ENCODE measurements at places on chromosomes 4 and X. TPM values are rescaled to one million over a fixed set of nuclear protein-coding genes. Genes with fewer than 3 reads are reported as not detected.

DNA sequence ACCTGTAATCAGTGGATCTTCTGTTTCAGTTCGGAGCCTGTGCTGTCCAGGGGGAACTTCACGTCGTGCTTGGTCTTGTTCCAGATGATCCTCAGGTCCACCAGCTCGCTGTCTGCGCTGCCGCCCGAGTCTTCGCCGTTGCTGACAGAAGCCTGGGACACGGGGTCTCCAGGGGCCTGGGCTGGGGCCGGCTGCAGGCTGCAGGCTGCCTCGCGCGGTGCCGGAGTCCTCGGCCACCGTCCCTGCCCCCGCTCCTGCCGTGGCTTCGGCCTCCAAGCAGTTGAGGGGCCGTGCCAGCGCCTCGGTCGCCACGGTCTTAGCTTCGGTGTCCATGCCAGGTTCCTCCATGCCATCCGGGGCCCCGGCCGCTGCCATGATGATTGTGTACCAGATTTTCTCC lies 37.3 kb upstream of the CCNI start:
- H3K4me3 ChIP-seq: no peak overlapping the region
- DNase-seq: no peak
- H3K36me3 ChIP-seq: no peaks in the 10 kb centered on the region
- H3K4me1 ChIP-seq: no peaks in the 10 kb centered on the region
- H3K27me3 ChIP-seq: no peaks in the 10 kb centered on the region

The CLGN gene
- 0.22 TPM for total RNA-seq

GRCh38 chr4:88757776-88758175 lies 60.1 kb upstream of the NAP1L5 start:
- H3K4me1 ChIP-seq: peaks cover 24% of the 10 kb centered on the region
- H3K36me3 ChIP-seq: no peaks in the 10 kb centered on the region
- no peaks in the 10 kb centered on the region for H3K27me3 ChIP-seq
- no peak for DNase-seq
- peak overlapping the region; percentile 55 for H3K4me3 ChIP-seq

DNA sequence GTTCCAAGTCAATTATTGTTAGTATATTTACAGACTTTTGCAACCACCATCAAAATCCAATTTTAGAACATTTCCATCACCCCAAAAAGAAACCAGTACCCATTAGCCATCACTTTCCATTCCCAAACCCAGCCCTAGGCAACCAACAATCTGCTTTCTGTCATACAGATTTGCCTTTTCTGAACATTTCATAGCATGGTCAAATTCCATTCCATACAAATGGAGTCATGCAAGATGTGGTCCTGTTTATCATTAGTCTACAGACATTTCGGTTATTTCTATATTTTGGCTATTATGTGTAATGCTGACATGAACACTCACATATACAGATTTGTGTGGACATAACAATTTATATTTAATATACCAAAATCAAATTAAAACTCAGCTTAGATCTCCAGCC lies 508.7 kb downstream of the ZNF674 start:
- no peaks in the 10 kb centered on the region for H3K27me3 ChIP-seq
- no peaks in the 10 kb centered on the region for H3K4me1 ChIP-seq
- no peak overlapping the region for H3K27ac ChIP-seq
- DNase-seq: no peak
- H3K4me3 ChIP-seq: no peak overlapping the region

- no peaks in the 10 kb centered on the region for H3K36me3 ChIP-seq
- DNase-seq: no peak
- no peaks in the 10 kb centered on the region for H3K27me3 ChIP-seq
- H3K27ac ChIP-seq: no peak overlapping the region
- H3K4me1 ChIP-seq: no peaks in the 10 kb centered on the region
These were observed 31.8 kb upstream of the NKX6-1 start for GRCh38 chr4:84530871-84531270.

DNA sequence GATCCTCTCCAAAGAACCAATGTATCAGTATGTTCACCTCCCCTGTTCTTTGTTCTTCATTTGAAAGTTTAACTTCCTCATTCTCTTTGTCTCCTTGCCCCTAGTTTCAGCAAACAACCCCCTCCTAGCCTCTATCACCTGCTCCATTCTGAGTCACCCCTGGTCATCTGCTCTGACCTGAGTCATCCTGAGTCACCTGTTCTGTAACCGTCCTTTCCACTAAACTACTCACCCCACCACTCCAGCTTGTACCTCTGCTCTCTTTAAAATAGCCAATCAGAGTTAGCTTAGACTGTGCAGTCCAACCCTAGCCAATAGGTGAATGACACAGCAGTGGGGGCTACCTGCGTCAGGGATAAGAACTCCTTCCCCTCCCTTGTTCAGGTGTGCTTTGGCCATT lies 249.8 kb upstream of the AADAT start:
- H3K27ac ChIP-seq: no peak overlapping the region
- no peak for DNase-seq
- H3K27me3 ChIP-seq: no peaks in the 10 kb centered on the region
- no peaks in the 10 kb centered on the region for H3K4me1 ChIP-seq

The BTC gene
- 0.22 TPM for total RNA-seq

DNA sequence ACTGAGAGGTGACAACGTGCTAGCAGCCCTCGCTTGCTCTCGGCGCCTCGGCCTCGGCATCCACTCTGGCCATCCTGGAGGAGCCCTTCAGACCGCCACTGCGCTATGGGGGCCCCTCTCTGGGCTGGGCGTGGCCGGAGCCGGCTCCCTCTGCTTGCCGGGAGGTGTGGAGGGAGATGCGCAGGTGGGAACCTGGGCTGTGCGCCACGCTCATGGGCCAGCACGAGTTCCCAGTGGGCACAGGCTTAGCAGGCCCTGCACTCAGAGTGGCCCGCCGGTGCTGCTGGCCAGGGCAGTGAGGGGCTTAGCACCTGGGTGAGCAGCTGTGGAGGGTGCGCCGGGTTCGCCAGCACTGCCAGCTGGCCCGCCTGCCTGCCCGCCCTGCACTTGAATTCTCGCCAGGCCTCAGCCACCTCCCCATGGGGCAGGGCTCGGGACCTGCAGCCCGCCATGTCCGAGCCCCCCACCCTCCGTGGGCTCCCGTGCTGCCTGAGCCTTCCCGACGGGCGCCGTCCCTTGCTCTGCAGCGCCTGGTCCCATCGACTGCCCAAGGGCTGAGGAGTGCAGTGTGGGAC lies 148.0 kb downstream of the RAPGEF2 start:
- H3K4me3 ChIP-seq: no peak overlapping the region
- H3K27ac ChIP-seq: no peak overlapping the region
- peaks cover 33% of the 10 kb centered on the region for H3K4me1 ChIP-seq

The RADX gene
- total RNA-seq: 1.3 TPM

DNA sequence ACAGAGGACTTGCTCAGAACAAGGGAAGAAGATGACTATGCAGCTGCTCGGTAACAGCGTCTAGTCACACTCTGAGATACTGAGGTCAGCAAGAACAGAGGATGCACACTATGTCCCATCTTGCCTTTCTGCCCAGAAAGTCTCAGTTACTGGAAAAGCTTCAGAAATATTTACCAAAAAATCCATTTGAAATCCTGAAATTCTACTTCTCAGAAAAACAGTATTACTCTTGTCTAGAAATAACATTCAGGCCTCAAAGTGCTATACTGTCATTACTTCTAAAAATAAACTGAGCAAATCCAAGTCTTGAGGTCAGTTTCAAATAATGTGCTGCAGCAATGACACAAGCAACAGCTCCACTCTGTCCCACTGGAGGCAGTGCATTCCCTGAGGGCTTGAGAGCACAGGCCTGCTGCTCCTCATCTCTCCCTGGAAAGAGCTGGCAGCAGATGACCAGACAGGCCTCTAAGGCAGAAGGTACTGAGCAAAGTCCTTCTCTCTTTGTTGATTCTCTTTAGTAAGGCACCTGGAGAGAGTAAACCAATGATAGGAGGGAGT lies 76.9 kb downstream of the CAMK2D start:
- H3K27ac ChIP-seq: peak overlapping the region; percentile 82
- no peaks in the 10 kb centered on the region for H3K27me3 ChIP-seq
- no peaks in the 10 kb centered on the region for H3K36me3 ChIP-seq
- peak; percentile 62 for DNase-seq

- H3K27ac ChIP-seq: no peak overlapping the region
- no peak overlapping the region for H3K4me3 ChIP-seq
- no peak for DNase-seq
- H3K4me1 ChIP-seq: no peaks in the 10 kb centered on the region
- H3K36me3 ChIP-seq: no peaks in the 10 kb centered on the region
These were observed 53.7 kb downstream of the LNX1 start for GRCh38 chr4:53537606-53538005.

DNA sequence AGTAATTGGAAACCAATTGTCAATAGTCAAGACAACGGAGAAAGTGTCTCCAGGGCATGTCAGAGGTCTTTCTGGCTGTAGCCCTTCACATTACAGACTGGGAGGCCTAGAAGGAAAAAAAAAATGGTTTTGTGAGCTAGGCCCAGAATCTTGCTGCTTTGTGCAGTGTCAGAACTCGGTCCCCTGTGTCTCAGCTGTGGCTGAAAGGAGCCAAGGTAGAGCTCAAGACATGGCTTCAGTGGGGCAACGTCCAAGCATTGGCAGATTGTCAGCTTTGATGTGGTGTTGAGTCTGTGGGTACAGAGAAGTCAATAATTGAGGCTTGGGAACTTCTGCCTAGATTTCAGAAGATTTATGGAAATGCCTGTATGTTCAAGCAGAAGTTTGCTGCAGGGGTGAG lies 103.0 kb downstream of the UGT2B28 start:
- no peaks in the 10 kb centered on the region for H3K27me3 ChIP-seq
- no peaks in the 10 kb centered on the region for H3K4me1 ChIP-seq
- H3K4me3 ChIP-seq: no peak overlapping the region
- no peak for DNase-seq

DNA sequence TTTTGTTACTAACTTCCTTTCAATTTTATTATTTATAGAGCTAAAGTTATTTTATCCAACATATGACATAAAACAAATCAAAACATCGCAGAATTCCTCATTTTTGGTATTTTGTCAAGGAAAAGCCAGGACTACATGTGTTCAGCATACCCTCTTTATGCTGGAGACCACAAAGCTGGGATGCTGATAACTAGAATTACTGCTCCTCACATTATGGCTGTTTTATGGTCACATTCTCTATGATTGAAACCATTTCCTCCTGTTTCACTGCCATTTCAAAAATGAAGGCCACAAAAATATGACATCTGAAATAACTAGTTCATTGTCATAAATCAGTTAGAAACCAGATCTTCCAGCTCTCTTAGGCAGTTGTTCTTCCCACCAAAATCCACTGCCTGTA lies 41.7 kb downstream of the KLHL34 start:
- H3K27ac ChIP-seq: no peak overlapping the region
- H3K27me3 ChIP-seq: no peaks in the 10 kb centered on the region

DNA sequence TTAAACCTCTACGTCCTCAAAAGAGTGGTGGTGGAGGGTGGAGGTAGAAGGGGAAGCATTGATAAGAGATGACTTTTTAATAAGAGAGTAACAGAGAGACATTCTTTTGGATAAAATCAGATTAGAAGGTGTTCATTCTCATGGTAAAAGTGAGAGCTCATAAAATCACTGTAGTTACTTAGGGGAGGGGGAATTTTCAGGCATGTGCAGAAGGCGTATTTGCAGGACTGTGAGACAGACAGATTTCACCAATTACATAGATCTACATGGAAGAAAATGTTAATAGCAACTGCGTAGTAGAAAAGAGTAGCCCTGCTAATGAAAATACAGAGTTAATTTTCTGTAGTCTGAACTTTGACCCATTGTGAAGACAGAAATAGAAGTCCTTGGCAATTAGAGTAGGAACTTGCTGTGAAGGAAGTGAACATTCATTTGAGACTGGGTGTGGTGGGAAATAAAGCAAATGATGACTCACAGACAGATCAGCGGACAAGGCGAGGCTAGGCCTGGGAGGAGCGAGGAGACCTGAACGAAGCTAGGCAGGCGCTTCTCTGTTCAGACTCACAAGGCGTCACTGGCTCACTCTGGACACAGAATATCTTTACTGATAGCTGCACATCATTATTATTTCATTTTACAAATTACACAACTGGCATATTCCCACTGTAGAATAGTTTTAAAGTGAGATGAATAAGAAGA lies 57.2 kb upstream of the FAM9C start:
- no peak overlapping the region for H3K4me3 ChIP-seq
- H3K27me3 ChIP-seq: no peaks in the 10 kb centered on the region
- H3K27ac ChIP-seq: peak overlapping the region; percentile 46
- DNase-seq: peak; percentile 56
- peaks cover 4% of the 10 kb centered on the region for H3K4me1 ChIP-seq
- no peaks in the 10 kb centered on the region for H3K36me3 ChIP-seq

GRCh38 chr4:48203819-48204218 lies 65.8 kb downstream of the TEC start:
- no peaks in the 10 kb centered on the region for H3K4me1 ChIP-seq
- H3K27ac ChIP-seq: no peak overlapping the region
- no peaks in the 10 kb centered on the region for H3K27me3 ChIP-seq
- no peaks in the 10 kb centered on the region for H3K36me3 ChIP-seq

The OTC gene
- total RNA-seq: 0.14 TPM

The CT45A10 gene
- total RNA-seq: not detected

GRCh38 chrX:31178064-31178768 lies 106.4 kb upstream of the FTHL17 start:
- no peak for DNase-seq
- no peaks in the 10 kb centered on the region for H3K36me3 ChIP-seq
- no peaks in the 10 kb centered on the region for H3K4me1 ChIP-seq

The SGMS2 gene
- 9.8 TPM for total RNA-seq

The JAKMIP1 gene
- not detected for total RNA-seq

The DNASE1L1 gene
- total RNA-seq: 149 TPM

DNA sequence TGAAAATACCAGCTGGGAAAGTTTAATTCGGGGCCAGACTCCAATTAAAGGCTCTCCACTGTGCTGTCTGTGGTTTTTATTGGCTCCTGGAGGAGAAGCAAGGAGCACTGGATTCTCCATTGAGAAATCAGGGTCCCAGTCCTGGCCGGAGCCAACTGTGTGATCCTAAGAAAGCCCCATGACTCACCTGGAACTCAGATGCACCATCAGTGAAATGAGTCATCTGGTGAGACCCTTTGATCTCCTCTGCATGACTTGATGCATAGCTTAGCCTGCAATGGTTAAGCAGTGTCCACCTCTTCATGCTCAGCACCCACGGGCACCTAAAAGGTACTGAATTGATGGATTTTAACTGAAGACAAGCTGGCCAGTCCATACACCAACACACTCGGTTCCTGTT lies 119.2 kb upstream of the VCX3B start:
- no peaks in the 10 kb centered on the region for H3K4me1 ChIP-seq
- H3K36me3 ChIP-seq: no peaks in the 10 kb centered on the region
- no peak for DNase-seq
- no peak overlapping the region for H3K27ac ChIP-seq
- H3K27me3 ChIP-seq: no peaks in the 10 kb centered on the region

DNA sequence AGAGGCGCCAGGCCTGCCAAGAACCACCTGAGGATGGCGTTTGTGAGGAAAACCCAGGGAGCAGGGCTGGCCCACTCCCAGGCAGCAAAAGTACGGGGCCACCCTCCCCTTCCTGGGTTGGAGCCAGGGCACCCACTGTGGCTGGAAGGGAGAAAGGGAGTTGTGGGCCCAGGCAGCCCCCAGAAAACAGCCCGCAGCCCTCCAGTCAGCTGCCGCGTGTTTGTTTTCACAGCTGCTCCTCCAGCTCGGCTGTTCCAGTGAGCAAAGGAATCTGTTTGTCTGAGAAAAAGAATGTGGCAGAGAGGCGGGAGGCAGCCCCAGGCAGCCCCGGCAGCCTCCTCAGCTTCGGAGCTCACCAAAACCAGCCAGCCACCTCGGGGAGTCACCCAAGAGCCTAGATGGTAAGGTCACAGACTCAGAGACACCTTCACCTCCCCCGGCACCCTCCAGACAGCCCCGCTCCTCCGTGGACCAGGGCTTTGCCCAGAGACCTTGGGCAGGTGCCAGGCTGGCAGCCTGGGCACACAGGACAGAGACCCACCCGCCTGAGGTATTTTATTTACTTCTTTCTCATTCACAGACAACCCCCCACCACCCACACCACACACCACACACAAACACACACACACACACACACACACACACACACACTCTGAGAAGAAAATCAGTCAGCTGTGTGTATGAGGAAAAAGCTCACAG lies 338.1 kb downstream of the BCOR start:
- peaks cover 6% of the 10 kb centered on the region for H3K27me3 ChIP-seq
- no peak overlapping the region for H3K4me3 ChIP-seq
- no peak for DNase-seq
- no peaks in the 10 kb centered on the region for H3K36me3 ChIP-seq
